ENCODE measurements at places on chromosomes 7 and 10.
A peak's percentile ranks its signal among the peaks of the same experiment; 100 is the strongest.

DNA sequence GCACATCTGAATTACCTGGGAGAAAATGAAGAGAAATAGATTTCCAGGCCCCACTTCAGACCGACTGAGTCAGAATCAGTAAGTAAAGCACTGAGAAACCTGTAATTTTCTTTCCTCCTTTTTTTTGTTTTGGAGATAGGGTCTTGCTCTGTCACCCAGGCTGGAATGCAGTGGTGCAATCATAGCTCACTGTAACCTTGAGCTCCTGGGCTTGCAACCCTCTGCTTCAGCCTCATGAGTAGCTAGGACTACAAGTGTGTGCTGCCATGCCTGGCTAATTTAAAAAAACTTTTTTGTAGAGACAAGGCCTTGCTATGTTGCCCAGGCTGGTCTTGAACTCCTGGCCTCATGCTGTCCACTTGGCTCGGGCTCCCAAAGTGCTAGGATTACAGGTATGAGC, 260.2 kb downstream of the STK31 start:
- no peak for DNase-seq

DNA sequence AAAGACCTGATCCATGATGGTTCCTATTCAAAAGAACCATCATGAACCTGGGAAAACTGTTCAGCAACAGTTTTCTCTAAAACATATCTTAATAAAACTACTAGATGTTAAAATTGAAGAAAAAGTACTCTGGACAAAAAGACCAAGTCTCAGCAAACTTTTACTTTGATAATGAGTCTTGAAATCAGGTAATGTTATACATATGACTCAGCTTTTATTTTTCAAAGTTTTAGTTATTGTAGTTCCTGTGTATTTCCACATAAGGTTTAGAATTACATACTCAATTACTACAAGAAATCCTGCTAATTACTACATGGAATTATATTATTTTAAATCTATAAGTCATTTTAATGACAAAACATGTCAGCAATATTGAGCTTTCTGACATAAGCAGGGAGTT, 42.2 kb downstream of the ZNF33B start:
- DNase-seq, result no peak

DNA sequence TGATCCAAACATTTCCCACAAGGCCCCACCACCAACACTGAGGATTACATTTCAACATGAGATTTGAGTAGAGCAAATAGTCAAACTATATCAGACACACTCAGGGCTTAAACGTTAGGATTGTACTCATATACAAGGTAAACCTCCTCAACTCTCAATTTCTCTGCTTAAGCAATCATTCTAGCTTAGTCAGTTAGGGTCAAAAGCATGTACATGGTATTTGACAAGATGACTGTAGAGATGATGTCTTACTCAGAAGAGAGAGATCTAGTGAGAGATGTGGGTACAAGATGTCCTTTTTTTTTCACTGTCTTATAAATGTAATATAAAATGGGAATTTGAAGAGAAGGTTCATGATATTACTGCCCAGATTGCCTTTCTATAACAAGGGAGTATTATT, 270.1 kb downstream of the PRKG1 start:
- no peak for DNase-seq

GRCh38 chr10:77355844-77356243, 281.8 kb downstream of the KCNMA1 start:
- no peak for DNase-seq

DNA sequence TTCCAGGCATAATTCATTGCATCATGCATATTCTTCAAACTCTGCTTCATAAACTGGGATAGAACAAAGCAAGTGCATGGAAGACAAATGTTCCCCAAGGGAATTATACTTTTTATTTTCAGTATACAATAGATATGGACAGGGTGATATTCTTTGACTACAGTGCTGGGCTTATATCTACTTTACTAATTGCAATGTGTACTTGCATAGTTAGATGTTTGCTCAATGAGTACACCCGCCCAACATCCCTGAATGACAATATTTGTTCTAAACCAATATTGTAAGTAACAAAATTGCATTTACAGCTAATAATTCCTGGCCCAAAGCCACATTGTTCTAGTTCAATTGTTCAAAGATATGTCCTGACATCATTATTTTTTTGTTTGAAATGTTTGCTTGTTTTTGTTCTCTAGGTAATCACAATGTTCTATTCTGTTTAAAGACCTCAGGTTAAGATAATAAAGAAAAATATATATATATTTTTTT, 171.4 kb downstream of the PTN start:
- DNase-seq, result no peak

DNA sequence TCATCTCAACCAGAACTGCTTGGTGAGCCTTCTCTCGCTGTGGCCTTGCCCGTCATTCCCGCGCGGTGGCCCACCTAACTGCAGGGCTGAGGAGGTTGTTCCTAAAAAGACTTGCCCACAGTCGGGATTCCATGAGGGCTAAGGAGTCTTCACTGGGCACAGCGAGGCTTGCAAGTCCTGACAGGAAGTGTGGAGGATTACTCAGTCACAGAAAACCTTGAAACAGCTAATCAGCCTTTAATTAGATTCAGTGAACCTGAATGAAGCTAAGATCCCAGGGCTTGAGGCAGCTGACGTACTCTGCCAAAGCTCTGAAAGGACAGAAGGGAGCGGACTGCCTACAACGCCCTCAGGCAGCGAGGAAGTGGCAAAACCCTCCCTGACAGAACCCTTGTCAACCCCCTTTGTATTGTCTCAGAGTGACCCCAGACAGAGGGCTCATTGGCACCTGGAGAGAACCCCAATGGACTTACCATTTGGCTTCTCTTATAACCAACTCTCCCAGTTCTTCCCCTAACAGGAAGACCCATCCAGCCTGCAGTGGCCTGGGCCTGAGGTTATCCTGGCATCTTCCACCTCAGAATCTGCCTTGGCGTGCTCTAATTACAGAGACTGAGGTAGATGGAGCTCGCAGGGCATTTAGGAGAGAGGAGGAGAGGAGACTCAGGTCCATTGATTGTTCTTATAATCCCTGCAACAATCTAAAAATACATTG, 2.5 kb upstream of the LAMB4 start:
- no peak for DNase-seq

- DNase-seq, result no peak
These were observed 636.8 kb upstream of the GRM3 start for GRCh38 chr7:86006909-86007308.

DNA sequence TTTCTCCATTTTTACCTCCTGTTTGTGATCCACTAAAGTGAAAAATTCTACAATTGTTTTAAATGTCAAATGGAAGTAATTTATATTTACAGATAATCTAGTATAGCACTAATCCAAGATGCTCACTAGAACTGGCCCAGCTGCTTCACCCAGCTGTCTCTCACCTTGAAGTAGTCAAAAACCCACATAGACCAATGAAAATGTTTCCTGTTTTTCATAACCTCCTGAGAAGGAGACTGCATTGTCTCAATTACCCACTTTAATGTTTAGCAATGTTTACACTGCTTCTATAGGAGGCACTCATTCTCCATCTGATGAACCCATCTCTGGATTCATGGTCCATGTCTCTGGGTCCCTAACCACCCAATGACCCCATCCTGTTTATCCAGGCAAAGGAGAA, 56.1 kb upstream of the ADO start:
- no peak for DNase-seq

- no peak for DNase-seq
These were observed 178.5 kb downstream of the NRP1 start for GRCh38 chr10:33155720-33156638.

DNA sequence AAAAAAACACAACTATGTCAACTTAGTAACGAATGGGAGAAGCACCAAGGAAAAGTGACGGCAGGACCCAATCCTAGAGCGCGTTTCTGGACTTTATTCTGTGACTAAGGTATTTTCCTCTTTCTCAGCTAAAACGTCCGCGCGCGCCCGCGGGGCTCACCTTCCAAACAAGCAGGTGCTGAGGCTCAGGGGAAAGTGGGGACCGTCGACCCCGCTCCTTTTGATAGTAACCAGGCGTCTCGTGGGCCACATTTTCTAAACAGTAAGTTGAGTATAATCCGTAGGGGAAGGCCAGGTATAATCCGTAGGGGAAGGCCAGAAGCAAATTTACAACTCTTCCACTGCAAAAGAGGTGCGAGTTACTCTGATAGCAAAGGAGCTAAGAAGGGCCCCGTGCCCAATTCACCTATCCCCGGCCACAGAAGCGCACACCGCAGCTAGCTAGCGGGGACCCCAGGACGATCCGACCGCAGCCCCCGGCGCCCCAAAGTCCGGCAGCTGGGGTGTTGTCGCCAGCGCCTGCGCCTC, 743 bp downstream of the MKI67 start:
- no peak for DNase-seq

DNA sequence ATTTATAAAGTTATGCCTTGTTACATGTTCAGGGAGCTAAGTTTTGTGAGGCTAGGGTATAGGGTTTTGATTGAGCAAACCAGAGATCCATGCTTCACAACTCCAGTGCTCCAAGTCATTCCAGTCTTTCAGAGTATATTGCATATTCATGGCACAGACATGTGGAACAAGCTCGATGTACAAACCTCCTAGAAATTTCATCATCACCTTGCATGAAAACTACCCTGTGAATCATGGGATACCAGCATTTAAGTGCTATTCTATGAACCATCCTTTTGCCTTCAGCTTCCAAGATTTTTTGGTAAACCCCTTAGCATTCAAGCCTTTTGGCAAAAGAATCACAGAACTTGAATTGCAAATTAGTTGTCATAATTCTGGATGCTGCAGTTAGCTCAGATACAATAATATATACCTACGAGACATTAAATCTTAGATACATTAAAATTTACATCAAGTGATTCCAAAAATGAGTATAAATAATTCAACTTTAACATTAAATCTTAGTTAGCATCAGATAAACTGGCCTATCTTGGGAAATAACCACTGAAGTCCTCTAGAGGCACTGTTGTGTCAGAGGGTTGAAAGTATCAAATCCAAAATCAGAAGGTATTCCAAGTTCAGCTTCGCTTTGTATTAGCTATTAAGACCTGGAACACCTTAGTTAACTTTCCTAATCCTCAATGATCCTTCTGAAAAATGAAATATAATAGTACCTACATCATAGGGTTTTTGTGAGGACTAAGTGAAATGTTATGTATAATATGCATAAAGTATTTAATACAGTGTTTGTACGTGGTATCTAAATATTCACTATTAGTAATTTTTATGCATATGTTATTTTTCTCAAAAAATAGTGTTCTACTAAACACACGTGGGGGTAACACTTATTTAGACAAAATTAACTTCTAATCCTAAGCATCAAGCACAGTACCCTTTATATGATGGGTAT, 55.5 kb upstream of the CABCOCO1 start:
- no peak for DNase-seq

DNA sequence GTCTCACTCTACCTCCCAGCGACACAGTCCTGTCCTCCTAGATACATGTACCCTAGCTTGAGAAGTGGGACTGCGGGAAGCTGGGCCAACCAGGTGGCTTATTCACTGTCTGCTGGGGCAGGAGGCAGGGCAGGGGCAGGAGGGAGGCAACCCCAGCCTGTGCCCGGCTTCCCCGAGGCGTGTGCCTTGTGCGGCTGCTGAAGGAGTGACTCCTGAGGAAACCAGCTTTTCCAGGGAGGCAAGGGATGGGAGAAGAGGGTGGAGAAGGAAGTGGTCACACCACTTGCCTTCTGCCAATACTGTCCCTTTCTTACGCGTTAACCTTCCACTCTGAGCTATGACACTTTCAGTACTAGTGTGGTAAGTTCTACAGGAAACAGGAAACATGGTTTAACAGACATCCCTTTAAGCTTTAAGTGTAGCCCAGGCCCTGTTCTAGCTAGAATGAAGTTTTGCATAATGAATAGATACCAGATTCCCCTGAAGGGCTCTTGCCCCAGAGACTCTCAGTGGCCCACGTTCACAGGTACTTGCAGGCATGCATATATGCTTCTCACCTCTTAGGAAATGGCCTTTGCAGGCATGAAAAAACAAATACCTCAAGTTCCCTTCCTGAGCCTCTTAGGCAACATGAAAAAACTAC, 40.6 kb downstream of the SYPL1 start:
- peak; percentile 45 for DNase-seq

DNA sequence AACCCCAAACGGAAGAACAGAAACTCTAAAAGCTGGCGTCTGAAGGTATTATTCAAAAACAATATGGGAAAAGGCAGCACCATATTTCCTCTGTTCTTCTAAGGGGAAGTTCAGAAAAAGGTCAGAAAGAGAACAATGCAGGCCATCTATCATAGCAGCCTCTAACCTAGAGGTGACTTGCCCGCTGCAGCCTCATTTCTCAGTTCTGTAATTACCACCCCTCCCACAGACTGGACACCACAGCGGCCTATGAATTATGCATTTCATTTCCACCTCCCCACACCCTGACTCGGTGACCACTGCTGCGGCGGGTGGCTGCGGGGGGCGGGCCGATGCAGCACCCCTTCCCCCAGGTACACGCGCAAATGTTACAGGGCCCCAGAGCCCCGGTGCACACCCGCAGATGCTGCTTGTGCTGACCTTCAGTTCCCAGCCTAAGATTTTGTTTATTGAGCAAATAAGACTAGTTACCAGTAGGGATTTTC, 125.5 kb downstream of the CLEC2L start:
- no peak for DNase-seq

DNA sequence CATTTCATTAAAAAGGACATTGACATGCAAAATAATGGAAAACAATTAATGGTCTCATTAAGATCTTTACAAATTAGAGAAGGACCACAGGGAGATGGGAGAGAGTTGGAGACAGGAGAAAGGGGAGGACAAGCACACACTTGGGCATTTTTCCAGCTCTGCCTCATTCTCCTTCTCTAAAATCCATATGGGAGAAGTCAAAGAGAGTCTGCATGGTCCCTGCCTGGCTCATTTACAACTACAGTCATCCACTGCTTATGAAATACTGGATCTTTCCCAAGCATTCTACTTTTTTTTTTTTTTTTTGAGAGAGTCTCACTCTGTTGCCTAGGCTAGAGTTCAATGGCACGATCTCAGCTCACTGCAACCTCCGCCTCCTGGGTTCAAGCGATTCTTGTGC, 518.9 kb upstream of the CELF2 start:
- DNase-seq, result peak; percentile 32

- DNase-seq, result no peak
These were observed 4.7 kb downstream of the ADARB2 start for GRCh38 chr10:1732564-1732996.

GRCh38 chr7:84106291-84106690, 88.3 kb downstream of the SEMA3A start:
- DNase-seq, result no peak
